NCI-H460 (cell line): ENCODE measurements at places on chromosomes 1 and 21. TPM values are rescaled to one million over a fixed set of nuclear protein-coding genes. Genes with fewer than 3 reads are reported as not detected.

Gene FALEC
- not detected in 2 replicates for total RNA-seq

Gene FCRL1
- not detected in 2 replicates for total RNA-seq

- peak; percentile 74 for DNase-seq
Measured at GRCh38 chr1:43711524-43712386, 4.4 kb downstream of the ST3GAL3 start.

Gene BSND
- total RNA-seq = not detected in 2 replicates

Gene ESPN
- total RNA-seq = 0.17 TPM in 1 of 2 replicates, not detected in the other

Gene FGR
- total RNA-seq = not detected in 2 replicates

DNA sequence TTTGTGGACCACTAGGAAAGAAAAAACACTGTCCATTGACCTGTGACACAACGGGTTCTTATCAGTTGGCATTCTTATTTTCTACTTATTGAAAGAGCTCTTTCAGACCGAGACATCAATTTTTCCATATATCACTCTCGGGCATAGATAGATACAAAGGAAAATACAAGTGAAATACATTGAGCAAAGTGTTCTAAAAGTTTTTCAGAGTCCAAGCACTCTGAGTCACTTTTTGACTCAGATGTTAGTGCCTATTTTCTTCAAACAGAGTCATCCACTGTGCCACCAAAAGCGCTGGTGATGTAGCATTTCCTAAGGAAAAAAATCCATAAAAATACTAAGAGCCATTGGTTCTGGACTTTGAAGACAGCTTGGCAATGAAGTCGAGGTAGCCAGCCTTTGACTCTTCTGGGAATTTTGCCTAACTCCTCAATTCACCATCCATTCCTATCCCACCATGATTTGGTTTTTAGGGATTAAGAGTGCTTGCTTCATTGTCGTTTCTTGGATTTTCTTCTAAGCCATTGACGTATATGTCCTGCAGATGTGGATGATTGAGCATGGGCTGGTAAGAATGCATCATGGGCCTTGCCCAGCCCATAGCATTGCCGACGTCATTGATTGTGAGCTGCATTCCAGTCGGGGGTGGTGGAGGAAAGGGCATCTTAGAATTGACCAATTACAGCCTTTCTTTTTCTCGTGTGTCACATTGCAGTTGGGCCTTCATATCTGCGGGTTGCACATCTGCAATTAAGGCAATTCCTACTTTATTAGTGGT, 10.6 kb downstream of the GALNT2 start:
- peak; percentile 56 for DNase-seq

DNA sequence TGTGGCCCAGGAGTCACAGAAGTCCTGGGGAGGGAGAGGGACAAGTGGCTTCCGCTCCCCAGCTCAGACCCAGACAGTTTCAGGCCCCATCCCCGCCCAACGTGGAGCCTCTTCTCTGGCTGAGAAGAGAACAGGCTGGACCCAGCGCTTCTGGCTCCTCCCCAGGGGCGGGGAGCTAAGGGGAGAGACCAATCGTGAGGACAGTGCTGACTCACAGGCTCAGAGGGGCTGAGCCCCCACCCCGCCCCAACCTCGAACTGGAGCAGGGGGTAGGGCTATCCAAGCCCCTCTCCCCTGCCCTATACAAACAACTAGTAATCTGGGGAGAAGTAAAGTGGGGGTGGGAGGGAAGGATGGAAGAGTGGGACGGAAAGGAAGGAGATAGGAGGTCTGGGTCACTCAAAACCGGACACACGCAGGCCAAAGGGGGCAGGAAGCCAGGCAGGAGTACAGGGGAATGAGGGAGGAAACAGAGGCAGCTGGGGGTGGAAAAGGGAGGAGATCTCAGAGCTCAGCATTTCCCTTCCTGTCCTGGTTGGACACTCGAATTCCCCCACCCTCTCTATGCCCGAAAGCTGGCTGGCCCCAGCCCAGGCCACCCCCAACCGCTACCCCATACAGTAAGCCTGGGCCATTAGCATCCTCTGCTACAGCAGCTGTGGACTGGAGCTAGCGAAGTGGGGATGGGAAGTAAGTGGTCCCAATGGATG, at the start of gene SHC1:
Gene SHC1 (minus strand): TSS at position 117 of the 710 bp plus-strand sequence. CDS start 221 bp downstream, outside the sequence.
- peak; percentile 98 for DNase-seq

GRCh38 chr1:67489643-67490042, 59.4 kb upstream of the SERBP1 start:
- DNase-seq = no peak

Gene CD1B
- total RNA-seq = not detected in 2 replicates

DNA sequence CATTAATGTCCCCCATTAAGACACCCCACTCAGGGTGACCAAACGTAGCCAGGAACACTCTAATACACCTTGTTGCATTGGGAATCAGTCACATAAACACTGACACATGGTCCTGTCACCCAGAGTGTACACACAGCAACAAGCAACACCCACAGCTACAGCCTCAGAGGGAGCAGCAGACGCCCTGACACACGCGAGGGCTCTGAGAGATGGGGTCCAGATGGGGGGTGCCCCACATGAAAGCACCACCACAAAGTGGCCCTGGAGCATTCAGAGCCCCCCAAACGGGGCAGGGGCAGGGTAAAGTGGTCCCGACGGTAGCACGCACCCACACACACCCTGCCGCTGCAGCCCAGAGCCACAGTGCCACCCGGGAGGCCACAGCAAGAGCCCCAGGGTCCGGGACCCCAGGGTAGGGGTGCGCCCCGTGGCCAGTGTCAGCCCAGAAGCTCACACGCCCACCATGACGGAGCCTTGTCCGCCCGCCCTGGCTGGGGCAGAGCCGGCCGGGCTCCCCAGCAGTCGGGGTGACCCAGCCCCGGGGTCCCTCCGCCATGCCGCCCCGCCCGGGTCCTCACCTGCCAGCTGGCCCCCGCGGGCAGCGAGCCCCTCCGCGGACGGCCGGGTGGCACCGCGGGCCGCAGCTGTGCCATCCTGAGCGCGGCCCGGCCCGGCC, 47.3 kb downstream of the RAP1GAP start:
- DNase-seq = no peak

Gene OR2L5
- not detected in 2 replicates for total RNA-seq

Gene EXTL1
- total RNA-seq = 0.05 TPM in 1 of 2 replicates, not detected in the other

Gene SPAG17
- not detected in 2 replicates for total RNA-seq

DNA sequence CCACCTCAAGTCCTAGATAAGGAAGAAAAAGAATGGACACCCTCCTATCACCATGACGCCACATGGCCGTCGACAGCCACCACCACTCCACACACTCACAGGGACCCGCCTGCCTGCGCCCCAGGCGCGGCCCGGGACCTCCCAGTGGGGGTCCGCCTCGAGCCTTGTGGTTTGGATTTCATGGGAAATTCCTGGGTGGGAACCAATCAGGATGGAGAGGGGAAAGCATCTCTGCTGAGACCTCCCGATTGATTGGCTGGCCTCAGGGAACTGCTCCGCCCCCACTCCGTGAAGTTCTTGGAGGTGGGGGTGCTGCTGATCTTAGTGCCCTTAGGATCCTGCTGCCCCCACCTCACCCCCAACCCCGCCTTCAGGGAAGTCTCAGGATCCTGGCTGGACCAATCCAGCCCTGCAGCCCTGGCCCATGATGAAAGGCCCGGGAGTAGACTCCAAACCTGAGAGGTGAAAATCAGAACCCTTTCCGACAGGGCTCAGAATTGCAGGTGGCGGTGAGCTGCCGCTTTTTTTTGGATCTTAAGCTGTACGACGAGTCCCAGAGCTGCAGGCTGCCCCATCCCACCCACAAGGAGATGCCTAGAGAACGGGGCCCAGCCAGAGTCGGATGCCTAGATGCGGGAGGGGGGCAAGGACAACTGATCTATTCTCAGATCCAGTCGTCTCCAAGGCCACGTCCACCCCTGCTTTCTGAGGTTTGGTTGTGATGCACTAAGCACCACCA, 29.0 kb upstream of the TMEM51 start:
- DNase-seq = no peak

Gene MROH7
- total RNA-seq = not detected in 2 replicates

GRCh38 chr1:157485793-157486192, 66.5 kb downstream of the FCRL5 start:
- DNase-seq = no peak

DNA sequence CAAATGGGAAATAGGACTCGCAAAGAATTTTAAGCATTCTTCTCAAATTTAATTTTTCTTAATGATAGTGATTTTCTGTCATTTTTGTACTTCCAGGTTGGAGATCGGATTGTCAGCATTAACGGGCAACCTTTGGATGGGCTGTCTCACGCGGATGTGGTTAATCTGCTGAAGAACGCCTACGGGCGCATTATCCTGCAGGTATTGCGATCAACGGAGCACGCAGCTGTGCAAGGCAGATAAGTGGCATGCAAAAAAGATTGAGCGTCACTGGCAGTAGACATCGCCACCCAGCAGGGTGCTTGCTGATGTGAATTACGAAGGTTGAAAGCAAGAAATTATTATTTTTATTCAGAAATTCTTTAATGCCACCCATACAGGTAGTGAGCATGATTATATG, 65.9 kb upstream of the L1TD1 start:
- DNase-seq = no peak

- no peak for DNase-seq
Measured at GRCh38 chr1:191101960-191102359, 624.3 kb upstream of the BRINP3 start.
